NCI-H748 treated with DMSO at 0.1 percent for 48 hours (cell line): ENCODE measurements at places on chromosomes 4 and X.
A peak's percentile ranks its signal among the peaks of the same experiment; 100 is the strongest.

- DNase-seq = no peak
These were observed 404.9 kb downstream of the ZNF674 start for GRCh38 chrX:46140272-46140671.

DNA sequence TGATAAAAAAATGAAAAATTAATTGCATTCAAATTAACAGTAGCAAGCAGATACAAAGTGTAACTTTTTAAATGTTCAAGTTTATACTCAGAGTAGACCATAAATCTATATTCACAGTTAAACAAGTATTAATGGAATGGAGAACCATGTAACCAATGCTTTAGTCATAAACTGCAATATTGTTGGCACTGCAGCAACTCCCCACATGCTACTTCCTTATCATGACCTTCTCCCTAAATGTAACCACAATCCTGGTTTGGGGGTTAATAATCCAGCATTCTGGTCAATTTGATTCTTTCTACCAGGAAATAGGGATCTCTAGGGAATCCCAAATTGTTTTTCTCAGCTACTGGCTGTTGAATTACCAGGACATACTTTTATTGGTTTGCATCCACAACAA lies 223.9 kb upstream of the DCAF8L1 start:
- DNase-seq = no peak

DNA sequence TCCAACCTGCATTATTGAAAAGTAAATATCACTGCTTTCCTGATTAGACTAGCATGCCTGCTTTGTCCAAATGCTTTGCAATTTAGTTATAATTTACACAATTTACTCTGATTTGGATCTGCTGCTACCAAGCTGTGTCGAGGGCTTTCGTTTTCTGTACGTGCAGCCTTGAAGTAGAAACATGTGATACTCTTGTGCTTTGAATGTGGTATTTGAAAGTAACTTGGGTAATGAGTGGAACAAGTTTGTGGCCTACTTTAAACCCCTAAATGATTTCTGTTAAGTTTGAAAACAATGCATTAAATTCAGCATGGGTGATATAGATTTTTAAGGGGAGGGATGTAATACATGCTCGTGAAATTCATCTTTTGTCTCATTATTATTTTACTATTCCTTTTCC lies 240.7 kb downstream of the IQCM start:
- no peak for DNase-seq

- DNase-seq = peak; percentile 32
These were observed 33.1 kb downstream of the LNX1 start for GRCh38 chr4:53558065-53558801.

DNA sequence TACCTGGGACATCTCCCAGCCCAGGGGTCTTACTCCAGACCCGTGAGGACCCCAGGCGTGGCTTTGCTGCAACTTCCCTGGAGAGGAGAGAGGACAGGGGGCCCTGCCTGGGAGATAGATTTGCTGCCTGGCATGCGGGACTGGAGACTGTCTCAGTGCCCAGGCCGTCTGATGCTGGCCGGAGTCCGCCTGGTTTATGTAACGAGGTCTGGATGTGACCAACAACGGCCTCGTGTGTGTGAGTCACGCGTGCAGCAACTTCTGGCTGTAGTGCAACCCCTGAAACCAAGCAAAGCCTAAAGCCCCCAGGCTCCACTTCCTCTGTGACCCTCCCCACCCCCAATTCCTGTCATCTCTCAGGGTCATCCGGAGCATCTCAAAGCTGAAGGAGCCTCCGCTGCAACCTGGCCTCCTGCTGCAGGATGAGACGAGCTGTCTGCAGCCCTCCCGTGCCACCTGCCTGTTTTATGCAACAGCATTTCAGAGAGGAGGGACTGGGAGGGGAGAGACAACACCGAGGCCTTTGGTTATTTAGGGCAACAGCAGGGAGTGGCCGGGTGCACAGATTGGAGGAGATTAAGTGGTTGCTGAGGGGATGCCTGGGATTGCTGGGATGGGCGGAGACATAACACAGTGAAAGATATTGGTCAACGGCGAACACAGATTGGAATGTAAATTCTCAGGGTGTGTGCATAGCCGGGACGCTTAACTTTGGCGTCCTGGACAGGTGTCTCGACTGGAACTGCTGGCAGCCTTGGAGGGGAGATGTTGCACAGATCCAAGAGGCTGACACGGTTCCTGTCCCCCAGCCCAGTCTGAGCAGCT lies 16.0 kb downstream of the XG start:
- DNase-seq = peak; percentile 1

DNA sequence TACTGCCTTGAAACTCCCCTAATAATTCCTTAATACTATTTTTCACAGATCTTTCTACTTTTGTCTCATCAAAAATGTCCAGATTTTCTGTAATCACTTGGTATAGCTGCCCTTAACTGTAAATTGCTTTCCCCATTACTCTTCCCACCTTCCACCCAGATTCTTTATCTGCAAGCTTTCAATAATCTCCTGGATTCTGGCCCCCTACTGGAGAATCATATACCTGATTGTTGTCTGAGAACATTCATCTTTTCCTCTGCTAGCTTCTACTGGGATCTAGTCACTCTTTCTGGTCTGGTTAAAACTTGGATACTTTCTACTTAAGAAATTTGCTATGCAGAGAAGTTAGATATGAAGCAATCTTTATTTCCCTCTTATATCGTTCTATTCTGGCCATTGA lies 552.6 kb downstream of the PCDH19 start:
- no peak for DNase-seq

DNA sequence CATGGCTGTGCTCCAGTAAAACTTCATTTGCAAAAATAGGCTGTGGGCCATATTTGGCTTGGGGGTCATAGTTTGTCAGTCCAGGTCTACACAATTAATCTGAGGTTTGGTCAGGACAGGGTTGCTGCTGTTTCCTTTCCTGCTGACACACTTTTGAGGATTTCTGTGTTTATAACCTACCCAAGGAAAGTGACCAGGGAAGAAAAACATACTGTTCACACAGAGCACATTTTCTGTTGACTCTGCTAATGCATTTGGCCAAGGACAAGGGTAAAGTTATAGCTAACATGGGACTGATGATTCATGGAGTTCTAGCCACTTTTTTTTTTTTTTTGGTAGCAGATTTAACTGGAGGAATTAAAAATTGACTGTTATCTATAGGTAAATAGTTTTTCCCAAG lies 43.9 kb upstream of the GEMIN8 start:
- DNase-seq = no peak

DNA sequence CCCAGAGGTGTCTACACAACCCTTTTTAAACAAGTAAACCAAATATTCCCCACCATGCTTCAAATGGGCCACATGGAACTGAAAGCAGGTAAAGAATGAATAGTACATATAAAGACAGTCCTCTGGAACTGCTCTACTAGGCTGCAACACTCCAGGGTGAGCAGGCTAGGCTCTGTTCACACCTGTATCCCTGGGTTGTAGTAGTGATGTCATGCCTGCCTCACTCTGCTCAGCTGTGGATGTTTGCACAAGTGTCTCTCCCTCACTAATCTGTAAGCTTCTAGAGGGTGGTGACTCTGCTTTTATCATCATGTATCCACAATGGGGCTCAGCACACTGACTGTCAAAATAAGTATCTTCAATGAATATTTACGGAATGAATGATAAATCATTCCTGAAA lies 20.4 kb downstream of the LEF1 start:
- DNase-seq = no peak

DNA sequence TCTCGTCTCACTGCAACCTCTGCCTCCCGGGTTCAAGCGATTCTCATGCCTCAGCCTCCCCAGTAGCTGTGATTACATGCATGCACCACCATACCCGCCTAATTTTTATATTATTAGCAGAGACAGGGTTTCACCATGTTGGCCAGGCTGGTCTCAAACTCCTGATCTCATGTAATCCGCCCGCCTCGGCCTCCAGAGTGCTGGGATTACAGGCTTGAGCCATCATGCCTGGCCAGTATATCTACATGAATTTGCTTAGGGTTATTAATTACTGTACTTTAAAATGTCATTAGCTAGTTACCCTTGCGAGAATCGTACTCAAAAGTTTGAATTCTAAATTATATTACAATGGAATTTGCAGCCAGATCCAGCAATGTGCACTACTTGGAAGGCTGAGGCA lies 8.9 kb downstream of the CPEB2 start:
- DNase-seq = no peak
